Hair follicle dermal papilla cell (primary cell): ENCODE measurements at places on chromosomes 12 and 14. TPM values are rescaled to one million over a fixed set of nuclear protein-coding genes. Genes with fewer than 3 reads are reported as not detected.

PELI2 gene
- total RNA-seq = 16.6 and 22.2 TPM in 2 replicates

TMEM132C gene
- not detected in 2 replicates for total RNA-seq

SLCO1B1 gene
- not detected in 2 replicates for total RNA-seq

RESF1 gene
- total RNA-seq = 17.1 and 20.9 TPM in 2 replicates

MDGA2 gene
- not detected in 2 replicates for total RNA-seq

BICDL1 gene
- not detected in 2 replicates for total RNA-seq

OR6C2 gene
- total RNA-seq = not detected in 2 replicates

PTPN21 gene
- 16.0 and 20.3 TPM in 2 replicates for total RNA-seq

BMP4 gene
- 4.5 and 5.0 TPM in 2 replicates for total RNA-seq

CLEC2D gene
- 4.1 and 7.0 TPM in 2 replicates for total RNA-seq

PLBD1 gene
- 1.9 and 3.1 TPM in 2 replicates for total RNA-seq
